Right renal cortex interstitium (tissue), 3 donors: ENCODE measurements at places on chromosomes 13 and 19. TPM values are rescaled to one million over a fixed set of nuclear protein-coding genes. Genes with fewer than 3 reads are reported as not detected.

ZNF761 gene
- 16.2 TPM for polyA plus RNA-seq

RNASEH2A gene
- polyA plus RNA-seq = 34.9 TPM

MARK4 gene
- polyA plus RNA-seq = 38.3 TPM

SUPT5H gene
- 141 TPM for polyA plus RNA-seq

- no peak for DNase-seq
These were observed 72.7 kb downstream of the ZNF254 start for GRCh38 chr19:24159707-24160106.

DNA sequence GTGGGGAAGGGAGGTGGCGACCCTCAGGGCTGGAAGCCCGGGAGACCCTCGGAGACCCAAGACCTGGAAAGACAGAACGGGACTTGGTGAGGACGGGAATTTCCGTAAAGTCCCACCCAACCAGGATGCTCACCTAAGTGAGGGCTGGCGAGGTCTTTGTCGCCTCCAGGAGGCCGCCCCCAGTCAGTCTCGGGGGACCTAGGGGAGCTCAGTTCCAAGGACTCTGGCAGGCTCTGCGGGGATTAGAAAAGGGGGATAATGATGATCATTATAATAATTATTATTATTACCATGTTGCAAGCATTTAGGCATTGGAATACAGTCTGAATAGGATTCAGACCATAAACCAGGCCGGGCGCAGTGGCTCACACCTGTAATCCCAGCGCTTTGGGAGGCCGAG lies 9.1 kb upstream of the HSD17B14 start:
- no peak for DNase-seq

DNA sequence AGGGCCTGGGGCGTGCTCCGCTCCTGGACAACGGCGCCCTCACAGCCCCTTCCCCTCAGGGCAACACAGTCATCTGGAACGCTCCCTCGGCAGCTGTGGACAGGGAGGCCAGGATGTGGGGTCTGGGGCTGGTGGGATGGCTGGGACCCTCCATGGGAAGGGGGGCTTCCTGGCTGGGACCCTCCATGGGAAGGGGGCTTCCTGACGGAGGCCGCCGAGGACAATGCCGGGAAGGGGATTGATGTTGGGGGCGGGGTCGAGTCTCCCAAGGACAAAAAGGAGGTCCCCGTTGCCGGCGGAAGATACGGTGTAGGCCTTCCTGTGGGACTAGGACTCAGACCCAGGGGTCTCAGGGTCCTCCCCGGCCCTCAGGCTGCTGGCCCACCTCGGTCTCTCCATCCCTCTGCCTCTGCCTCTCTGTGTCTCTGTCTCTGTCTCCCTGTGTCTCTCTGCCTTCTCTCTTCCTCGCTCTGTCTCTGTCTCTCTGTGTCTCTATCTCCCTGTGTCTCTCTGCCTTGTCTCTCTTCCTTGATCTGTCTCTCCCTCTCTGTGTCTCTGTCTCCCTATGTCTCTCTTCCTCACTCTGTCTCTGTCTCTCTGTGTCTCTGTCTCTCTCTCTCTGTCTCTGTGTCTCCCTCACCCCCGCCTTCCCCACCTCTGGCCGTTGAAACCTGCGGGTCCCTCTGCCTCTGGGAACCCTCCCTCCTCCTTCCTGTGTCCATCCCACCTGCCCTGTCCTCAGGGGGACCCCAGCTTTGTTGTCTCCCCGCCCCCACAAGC lies 2.7 kb upstream of the MADCAM1 start:
- no peak for DNase-seq

DNA sequence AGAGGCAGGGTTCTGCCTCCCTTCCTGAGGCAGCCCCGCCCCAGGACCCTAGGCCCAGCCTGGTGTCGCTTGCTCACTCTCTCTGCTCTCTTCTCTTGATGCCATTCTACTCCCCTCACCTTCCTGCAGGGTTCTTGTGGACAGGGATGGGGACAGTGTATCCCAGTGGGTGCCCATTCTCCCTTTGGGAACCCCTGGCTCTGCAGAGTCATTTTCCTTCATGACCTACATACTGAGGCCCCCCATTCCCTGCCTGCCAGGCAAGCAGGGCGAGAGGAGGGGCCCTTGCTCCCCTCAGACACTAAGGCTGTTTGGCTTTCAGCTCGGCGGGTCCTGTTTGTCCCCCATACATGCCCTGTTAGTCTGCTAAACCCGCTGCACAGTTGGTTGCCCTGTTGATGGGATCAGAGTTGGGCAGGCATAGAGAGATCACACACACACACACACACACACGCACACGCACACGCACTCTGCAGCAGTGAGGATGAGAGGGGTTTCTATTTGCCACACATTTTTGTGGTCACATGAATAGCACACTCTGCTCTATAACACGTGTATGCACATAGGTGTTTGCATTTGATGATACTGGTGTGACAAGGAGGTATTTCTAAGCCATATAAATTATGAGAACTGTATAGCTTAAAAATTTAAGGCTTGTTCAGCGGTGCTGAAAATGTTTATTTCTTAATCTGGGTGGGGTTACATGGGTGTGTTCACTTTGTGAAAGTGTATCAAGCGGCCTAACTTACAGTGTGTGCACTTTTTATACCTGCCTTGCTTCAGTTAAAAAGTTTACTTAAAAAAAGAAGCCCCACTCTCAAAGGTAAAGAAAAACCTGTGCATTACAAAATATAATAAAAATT lies 20.3 kb downstream of the NFIX start:
- no peak for DNase-seq

DNA sequence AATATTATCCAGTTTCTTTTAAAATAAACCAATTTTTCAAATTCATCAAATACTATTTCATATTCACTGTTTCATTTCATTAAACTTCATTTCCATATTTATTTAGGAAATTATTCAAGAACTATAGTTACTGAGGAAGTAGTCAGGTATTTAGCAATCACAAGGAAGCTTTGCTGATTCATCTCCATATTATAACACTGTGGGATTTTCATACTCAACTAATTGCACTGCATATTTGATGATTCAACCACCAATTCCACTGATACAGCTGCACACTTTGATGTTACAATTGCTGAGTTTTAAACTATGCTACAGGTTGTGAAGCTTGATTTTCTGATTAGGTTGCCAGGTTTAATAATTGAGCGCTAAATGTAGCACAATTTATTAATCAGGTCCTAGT lies 556.8 kb upstream of the SLITRK1 start:
- DNase-seq = no peak

- no peak for DNase-seq
These were observed 326.6 kb downstream of the MZT1 start for GRCh38 chr13:72400856-72401255.

DNA sequence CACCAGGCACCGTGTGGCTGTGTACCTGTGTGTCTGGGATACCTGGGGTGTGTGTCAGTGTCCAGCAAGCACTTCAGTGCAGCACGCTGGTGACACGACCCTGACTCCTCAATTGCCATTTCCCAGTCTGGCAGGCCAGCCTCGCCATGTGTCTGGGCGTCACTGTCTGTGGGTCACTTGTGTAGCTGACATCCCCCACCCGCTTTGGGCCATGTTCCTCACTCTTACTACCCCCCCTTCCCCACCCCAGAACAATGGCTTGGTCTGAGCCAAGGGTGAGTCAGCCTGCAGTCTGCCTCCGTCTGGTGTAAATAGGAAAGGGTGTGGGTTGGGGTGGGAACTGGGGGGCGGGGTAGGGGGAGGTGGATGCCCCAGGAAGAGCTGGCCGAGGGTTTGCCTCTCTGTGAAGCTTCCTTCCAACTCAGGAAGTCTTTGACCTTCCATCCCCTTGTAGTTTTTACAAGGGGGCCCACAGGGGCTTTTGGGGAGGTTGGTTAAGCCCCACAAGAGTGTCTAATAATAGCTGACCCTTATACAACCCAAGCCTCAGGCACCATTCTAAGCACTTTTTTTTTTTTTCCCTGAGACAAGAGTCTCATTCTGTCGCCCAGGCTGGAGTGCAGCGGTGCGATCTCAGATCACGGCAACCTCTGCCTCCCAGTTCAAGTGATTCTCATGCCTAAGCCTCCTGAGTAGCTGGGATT lies 17.6 kb downstream of the NOVA2 start:
- no peak for DNase-seq

DNA sequence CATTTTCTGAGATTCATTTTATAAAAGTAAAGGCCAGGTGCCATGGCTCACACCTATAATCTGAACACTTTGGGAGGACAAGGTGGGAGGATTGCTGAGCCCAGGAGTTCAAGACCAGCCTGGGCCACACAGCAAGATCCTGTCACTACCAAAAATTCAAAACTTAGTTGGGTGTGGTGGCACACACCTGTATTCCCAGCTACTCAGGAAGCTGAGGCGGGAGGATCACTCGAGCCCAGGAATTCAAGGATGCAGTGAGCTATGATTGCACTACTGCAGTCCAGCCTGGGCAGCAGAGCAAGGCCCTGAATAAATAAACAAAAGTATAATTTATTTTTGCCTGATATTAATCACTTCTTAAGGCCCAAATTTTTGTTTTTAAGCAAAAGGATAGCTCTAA lies 40.5 kb downstream of the DHRS12 start:
- no peak for DNase-seq

GRCh38 chr19:811506-812048 lies 10.2 kb downstream of the PLPPR3 start:
- no peak for DNase-seq

DNA sequence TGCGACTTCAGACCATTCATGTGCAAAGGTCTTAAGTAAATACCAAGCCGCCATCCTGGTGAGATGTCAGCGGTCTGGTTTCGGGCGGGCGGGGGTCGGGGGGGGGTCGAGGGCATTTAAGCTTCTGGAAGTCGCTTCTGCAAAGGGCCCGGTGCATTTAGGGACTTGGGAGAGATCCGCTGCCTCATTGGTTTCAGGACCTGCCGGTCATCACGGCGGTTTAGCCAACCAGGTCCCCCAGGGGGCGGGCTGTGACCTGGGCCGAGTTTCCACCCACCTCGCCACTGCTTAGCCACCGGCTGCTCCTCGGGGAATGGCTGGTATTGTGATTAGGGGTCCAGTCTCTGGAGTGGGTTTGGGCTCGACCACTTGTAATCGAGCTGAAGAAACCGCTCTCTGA lies 7.8 kb downstream of the ANKLE1 start:
- no peak for DNase-seq

DNA sequence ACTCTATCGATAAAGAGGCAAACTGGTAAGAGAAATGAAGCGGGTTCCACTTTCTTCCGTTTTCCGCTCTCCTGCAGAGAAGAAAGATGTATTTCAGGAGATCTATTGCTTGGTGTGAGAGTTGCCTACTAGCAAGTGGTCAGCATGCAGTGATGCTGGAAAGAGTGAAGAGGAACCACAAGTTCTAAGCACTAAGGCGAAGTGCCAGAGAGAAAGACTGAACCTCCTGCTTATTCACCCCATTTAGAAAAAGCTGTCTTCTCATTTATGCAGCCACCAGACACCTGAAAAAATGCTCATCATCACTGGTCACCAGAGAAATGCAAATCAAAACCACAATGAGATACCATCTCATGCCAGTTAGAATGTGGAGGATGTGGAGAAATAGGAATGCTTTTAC lies 78.7 kb upstream of the GPC6 start:
- no peak for DNase-seq

DNA sequence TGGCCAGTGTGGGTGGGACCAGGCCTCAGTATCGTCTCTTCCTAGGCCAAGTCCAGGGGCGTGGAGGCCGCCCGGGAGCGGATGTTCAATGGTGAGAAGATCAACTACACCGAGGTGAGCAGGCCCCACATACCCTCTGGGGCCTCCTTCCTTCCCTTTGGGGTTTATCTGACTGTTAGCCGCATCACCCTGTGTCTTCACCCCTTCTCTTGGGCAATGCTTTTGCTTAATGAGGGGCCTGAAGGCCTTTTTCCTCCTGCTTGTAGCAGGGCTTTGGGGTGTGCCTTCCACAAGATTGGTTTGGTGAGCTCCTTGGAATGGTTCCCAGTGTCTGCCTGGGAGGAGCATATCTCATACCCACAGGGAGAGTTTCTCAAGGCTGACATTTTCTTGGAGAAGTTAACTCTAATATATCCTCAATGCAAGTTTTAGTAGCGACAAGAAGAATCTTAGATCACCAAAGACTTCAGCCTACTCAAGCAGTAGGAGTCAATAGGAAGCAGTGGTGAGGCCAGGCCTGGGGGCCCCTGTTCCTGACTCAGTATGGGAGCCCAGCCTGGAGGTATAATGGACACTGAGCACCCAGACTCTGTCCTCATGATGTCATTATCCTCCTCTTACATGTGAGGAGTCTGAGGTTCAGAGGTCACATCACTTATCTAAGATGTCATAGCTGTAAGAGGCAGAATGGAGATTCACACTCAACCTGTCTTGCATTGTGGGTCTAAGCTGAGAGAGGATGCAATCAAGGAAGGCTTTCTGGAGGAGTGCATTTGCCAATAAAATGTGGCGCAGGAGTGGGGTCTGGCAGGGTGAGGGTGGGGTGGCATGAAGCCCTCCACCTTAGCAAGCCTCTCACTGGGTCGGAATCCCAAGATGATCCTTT lies 2.0 kb downstream of the GPI start:
- no peak for DNase-seq
